Lower leg skin (tissue), 4 donors: ENCODE measurements at places on chromosomes 6 and 20.

DNA sequence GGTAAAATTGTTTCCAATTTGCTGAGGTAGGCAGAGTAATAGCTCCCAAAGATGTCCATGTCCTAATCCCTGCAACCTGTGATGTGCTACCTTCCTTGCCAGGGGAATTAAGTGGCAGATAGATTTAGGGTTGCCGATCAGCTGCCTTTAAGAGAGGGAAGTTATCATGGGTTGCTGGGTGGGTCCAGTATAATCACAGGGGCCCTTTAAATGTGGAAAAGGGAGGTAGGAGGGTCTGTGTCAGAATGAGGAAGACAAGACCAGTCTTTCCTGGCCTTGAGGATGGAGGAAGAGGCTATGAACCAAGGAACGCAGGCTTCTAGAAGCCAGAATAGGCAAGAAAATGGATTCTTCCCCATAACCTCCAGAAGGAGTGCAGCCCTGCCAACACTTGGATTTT is 50.7 kb downstream of the CTCFL start:
- no peak for DNase-seq

GRCh38 chr6:135680964-135681913 is 170.3 kb upstream of the PDE7B start:
- DNase-seq: no peak

- no peak for DNase-seq
Observed at GRCh38 chr6:4017834-4018170, 61.1 kb downstream of the FAM217A start.

DNA sequence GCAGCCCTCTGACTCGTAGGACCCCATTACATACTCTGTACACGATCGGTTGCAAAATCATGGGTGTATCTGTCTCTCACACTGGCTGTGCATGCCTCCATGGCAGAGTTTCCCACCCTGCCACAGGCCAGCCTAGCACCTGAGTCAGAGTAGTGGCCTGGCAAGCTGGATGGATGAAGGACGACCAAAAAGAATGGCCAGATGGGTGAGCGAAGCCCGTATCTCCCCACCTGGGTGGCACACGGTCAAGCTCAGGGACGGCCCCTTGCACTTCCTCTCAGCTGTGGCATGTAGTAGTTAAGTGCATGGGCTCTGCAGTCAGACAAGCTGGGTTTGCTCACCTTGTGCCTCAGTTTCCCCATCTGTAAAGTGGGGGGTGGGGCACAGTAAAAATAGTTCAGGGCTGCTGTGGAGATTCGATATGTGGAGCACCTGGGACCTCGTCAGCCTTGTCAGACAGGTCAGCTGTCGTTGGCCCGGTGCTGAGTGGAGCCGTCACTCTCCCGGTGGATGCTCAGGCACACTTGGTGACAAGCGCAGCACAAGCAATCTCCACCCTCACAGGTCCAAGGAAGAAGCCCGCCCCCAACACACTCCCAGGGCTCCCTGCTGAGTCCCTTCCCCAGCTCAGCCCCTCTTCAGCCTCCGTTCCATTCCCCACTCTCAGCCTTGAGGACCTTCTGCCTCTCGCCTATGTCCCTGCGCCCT is 12.6 kb downstream of the CPNE5 start:
- no peak for DNase-seq

GRCh38 chr6:113735491-113735890 is 121.7 kb upstream of the MARCKS start:
- no peak for DNase-seq

DNA sequence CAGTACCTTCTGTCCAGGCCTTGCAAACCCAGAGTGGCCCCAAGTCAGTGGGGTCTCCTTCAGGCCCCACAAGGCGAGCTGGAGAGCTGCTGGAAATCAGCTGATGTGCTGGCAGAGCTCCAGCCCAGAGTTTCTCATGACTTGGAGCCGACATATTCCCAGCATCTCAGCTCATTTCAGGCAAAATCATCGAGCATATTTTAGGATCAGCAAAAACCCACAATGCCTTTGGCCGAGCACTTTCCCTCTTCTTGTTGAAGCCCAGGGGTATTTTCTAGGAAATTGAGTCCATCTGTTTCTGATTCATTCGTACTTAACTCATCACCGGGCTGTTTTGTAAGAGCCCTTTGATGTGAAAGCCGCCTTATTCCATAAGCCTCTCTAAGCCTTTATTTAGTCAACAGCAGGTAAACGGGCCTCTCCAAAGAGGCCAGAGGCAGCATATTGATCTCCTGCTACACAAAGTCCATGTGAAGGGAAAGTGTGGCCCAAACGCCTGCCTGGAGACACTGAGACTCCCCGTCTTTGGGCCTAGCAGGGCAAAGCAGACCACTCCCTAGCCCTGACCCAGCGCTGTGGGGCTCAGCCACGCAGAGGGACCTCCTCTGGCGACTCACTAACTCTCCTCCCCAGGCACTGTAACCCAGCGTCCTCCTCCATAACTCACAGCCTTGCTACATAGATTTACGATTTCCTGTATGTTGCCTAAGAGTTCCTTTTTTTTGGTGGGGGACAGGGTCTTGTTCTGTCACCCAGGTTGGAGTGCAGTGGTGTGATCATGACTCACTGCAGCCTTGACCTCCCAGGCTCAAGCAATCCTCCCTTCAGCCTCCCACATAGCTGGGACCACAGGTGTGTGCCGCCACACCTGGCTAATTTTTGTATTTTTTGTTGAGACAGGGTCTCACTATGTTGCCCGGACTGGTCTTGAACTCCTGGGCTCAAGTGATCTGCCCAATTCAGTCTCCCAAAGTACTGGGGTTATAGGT is 12.1 kb upstream of the C20orf203 start:
- no peak for DNase-seq

GRCh38 chr6:107735906-107736635 is 88.0 kb downstream of the SCML4 start:
- peak; percentile 63 for DNase-seq
